Right renal cortex interstitium (tissue), 3 donors: ENCODE measurements at places on chromosomes 3 and 15.

GRCh38 chr3:141078200-141078599, 27.1 kb downstream of the SPSB4 start:
- no peak for DNase-seq

DNA sequence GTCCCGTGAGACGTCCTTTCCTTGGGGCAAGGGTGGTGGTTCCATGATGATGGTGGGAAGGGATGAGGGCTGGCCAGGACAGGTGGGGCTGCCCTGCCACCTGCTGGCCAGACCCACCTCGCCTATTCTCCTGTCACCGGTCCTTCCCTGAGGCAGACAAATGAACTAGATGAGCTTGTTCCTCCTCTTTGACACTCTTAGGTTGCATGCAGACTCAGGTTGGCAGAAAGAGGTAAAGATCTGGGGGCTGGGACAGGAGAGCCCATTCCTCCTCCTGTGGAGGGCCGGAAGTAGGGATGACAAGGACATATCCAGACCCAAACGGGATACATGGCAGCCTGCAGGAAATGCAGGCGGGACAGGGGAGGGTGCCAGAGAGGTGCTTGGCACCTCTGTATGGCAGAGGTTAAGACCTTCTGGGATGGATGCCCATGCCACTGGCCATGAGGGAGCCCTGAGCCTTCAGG, 38.6 kb downstream of the ACSBG1 start:
- no peak for DNase-seq

DNA sequence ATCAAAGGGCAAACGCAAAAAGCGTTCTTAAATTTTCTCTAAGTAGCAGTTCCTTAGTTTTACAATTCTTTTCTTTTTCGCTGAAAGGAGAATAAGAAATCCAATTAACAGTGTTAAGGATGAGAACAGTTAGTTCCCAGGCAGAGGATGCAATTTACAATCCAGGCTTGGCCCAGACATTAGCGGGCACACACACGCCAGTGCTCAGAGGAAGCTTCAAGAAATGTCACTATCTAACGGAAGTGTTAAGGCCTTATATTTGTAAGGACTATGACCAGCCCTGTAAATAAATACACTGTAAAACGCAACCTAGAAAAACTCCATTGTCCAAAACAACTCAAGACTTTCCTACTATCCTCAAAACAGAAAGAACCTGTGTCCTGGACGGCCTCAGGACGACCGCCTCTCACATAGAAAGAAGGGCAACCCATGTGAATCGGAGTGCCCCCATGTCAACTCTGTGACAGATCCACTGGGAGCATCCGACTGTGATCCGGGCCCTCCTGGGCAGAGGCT, 1.3 kb downstream of the ACAP2 start:
- no peak for DNase-seq

- no peak for DNase-seq
Measured at GRCh38 chr3:60140160-60140559, 1090.3 kb upstream of the CFAP20DC start.

GRCh38 chr3:46383211-46383950, 12.6 kb downstream of the CCR5 start:
- DNase-seq = no peak

DNA sequence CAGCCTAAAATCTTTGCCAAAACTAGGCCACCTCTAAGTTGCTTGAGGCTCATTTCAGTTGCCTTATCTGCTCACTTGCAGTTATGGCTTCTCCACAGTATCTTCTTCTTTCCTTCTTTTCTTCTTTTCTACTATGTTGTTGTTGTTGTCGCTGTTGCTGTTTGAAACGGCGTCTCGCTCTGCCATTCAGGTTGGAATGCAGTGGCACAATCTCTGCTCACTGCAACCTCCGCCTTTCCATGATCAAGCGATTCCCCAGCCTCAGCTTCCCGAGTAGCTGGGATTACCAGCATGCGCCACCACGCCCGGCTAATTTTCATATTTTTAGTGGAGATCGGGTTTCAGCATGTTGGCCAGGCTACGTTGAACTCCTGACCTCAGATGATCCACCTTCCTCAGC, 210.8 kb upstream of the NR2F2 start:
- no peak for DNase-seq

DNA sequence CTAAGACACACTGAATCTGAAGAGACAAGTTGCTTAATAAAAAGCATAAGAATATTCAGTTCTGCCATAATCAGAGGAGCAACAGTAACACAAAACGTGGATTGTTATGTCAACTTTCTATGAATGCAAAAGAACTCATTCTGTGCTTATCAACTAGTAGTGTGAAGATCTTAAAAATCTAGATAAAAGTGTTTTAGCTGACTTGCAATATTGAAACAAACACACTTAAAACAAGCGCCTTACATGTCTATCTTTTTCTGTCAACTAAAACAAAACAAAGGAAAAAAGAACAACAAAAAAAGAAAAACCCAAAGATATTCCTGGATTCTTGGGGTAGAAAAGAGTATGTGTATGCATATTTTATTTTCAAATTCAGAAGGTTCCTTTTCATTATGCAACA, 37.7 kb downstream of the TASOR start:
- no peak for DNase-seq

GRCh38 chr3:25428789-25429335, 799 bp downstream of the RARB start:
- no peak for DNase-seq

- DNase-seq = no peak
Measured at GRCh38 chr3:60764870-60765269, 486.4 kb downstream of the FHIT start.

GRCh38 chr15:81313686-81314085, 10.3 kb downstream of the STARD5 start:
- DNase-seq = no peak

DNA sequence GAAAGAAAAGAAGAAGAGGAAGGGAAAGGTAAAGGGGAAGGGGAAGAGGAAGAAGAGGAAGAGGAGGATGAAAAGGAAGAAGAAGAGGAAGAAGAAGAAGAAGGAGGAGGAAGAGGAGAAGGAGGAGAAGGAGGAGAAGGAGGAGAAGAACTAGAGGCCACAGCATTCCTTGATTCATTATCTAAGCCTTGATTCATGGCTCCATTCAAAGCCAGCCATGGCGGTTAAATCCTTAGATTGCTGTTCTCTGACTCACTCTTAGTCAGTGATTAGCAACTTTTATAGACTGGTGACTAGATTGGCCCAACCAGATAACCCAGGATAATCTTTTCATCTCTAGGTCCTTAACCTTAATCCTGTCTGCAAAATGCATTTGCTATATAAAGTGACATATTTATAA, 47.6 kb downstream of the OSTN start:
- DNase-seq = no peak

GRCh38 chr15:72176159-72176558, 21.4 kb downstream of the GRAMD2A start:
- DNase-seq = no peak

GRCh38 chr3:123483146-123483545, 34.3 kb upstream of the ADCY5 start:
- DNase-seq = no peak

DNA sequence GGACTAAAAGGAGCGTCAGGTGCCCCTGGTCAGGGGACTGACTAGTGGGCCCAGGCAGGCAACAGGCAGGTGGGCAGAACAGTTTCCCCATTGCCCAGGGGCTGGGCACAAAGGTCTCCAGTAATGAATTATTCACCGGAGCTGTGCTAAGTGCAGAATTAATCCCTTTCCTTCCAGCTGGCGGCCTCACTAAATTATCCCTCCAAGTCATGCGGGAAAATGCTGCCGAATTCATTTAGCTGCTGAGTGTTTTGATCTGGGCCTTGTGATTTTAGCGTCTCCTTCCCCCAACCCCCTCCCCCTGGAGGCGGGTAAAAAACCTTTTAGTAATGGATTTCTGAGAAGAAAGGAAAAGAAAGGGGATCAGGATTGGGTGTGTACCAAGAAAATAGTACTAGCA, 47.2 kb downstream of the CCDC33 start:
- DNase-seq = no peak

DNA sequence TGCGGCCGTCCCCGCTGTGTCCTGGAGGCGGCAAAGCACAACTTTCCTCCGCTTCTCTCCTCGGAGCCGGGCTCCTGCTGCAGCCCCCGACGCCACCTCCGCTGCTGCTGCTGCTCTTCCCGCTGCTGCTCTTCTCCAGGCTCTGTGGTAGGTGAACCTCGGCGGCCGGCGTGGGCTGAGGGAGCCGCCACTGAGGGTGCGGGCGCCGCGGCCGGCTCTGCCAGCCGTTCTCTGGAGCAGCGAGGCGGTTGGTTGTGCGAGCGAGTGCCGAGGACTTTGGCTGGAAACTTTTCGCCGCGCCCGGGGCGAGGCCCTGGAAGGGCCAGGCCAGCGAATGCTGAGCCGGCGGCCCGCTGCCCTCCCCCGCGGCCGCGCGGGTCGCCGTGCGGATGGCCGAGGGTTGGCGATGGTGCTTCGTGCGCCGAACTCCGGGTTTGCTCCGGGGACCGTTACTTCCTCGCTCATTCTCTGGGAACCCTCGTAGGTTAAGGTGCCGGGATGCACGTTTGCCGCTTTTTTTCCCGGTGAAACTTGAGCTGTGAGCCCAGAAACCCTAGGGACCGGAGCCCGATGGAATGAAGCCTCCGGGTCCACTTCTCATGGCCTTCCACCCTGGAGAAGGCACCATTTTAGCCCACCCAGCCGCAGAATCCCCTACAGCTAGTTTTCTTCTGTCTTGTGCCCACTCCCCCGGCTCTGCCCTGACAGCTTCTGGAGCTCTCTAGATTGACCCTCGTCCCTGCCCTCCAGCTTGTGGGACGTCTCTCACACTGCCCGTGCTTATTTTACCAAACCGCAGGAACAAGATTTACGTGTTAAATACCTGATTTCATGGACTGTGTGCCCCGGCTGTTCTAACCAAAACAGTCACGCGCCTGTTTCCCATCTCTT, 660 bp downstream of the NECTIN3 start:
- DNase-seq = peak; percentile 23

- no peak for DNase-seq
Measured at GRCh38 chr15:22257047-22258008, 177.0 kb downstream of the OR4M2 start.

DNA sequence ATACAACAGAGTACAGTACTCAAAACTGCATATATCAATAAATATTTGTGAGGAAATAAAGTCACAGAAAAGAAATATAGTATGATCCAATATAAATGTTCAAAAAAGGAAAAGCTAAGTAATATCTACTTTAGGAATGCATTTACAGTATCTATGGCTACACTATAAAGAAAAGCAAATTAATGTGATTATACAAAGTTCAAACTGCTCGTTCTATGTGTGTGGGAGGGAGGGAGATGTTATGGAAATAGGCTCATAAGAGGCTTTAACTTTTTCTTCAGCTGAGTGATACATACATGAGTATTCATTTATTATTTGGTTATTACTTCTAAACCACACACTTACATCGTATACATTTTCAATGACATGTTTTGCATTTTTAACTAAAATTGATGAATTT, 377.7 kb upstream of the AGTR1 start:
- no peak for DNase-seq

DNA sequence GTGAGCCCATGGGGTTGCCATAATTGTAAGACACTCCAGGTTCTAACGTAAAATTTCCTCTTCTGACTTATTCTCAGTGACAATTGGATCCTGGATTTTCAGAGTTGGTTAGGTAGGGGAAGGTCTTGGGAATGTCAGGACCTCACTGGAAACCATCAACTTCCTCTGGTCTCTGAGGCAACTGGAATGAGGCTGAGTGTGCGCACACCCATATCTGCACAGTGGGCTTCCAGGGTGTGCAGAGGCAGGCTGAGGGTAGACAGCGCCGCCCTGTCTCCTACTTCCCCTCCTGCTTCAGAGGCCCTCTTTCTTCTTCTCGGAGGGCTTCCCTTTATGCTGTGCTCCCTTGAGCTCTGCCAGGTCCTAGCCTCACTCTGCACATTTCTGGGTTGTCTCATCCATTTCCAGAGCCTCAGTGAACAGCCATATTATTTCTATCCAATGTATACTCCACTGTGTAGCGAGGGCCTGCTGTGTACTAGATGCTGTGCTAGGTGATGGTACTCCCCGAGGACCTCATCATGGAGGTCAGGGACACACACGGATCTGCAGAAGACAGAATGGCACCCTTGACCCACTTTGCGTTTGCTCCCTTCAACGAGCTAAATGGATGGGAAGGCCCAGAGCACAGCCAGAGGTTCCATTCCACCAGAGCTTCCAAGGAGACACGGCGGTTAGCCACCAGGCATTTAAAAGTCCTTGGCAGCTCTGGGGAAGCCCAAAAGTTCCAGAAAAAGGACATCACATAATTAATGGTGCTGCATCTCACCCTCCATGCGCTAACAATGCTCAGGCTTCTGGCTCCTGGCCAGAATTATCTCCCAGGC, 18.3 kb downstream of the ACAA1 start:
- DNase-seq = no peak
